ENCODE measurements at places on chromosomes 2 and 18.

DNA sequence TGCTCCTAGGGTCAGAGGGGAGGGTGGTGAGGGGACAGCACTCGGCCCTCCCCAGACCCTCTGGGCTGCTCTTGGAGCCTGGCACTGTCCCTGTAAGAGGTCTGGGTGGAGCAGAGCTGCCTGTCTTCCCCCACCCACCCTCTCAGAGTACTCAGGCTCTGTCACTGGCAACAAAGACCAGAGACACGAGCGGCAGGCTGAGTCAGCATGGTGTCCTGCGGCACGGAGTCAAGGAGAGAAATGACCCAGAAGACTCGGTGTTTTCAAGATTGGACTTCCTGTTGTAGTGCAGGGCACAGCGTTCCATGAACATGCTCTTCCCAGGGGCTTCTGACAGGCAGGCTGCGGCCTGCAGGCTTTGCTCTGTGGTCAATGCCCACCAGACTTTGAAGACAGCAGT is 19.9 kb downstream of the SIGLEC15 start:
- DNase-seq, result peak; percentile 25

- DNase-seq, result no peak
Measured at GRCh38 chr2:239147376-239147775, 253.4 kb downstream of the HDAC4 start.

DNA sequence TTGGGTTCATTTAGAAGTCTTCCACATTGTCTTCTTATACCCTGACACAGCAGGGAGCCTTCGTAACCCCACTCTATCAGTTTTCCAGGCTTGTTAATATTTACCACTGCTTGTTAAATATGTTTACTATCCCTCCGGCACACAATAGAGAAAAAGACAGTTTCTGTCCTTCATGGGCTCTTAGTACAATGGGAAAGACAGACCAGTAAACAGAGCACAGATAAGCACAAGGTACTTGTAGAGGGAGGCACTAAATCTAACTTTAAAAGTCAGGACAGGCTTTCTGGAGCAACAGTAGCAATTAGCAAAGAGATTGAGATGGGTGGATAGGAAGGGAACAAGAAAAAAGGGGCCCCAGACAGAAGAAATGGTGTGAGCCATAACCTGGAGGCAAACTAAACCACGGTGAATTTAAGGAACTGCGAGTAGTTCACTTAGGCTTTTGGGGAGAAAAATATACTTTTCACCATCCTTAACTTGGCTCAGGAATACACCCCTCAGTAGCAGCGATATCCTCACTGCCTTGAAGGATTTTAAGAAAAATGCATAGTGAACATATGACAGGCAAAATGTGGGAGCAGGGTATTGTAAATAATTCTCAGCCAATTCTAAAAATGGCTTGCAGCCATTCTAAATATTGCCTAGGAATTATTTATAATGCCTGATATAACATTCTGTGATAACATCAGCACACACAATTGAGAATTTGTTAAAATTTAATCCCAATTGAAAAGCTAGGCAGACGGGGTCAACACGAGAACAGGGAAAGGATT is 383.7 kb downstream of the CDH2 start:
- no peak for DNase-seq

DNA sequence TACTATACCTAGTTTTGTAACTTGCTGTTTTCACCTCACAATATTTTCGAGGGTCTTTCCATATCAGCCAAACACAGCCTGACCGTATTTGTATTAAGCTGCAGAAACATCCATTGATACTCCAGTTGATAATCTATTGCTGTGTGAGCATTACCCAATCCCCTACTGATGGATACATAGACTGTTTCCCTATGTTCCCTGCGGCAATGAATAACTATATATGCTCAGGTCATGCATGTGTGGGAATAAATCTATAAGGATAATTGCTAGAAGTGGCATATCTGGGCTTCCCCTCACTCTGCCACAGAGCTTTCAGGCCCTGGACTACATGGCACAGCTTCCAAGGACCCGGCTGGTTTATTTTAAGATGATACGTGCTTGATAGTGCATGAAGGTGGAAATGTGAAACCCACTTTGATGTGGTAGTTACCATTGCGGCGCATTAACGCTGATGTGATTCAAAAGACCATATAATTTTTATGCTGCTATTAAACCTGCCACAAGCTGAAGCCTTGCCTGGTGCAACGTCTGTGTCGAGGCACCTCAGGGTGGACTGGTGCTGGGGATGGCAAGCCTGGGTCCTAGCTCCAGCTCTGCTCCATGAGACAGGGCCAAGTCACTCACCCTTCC is 130.8 kb upstream of the MSH6 start:
- no peak for DNase-seq

- DNase-seq, result peak; percentile 98
Measured at GRCh38 chr2:55862673-55863390, 60.8 kb downstream of the EFEMP1 start.

DNA sequence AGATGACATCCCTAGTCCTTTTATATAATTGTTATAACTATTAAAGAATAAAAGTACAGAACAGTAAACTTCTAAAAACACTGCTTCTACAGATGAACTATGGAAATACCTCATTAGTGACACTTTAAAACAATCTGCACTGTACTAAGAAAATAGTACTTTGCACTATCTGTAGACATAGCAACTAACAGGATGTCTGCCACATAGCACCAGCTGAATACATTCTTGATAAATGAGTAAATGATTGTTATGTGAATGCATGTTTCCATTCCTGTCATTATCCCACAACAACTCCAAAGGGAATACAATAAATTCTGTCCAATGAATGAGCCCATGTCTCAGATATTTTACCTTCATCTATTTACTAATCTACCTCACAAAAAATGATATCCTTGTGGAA is 115.3 kb upstream of the SLC35G4 start:
- DNase-seq, result peak; percentile 48

GRCh38 chr2:211455216-211455841 is 898.9 kb downstream of the CPS1 start:
- peak; percentile 63 for DNase-seq

GRCh38 chr2:169285531-169286235 is 76.7 kb downstream of the LRP2 start:
- no peak for DNase-seq

GRCh38 chr2:125456693-125457363 is 1199.1 kb upstream of the GYPC start:
- DNase-seq, result no peak

GRCh38 chr2:36356298-36356989 is 866 bp downstream of the CRIM1 start:
- DNase-seq, result no peak

DNA sequence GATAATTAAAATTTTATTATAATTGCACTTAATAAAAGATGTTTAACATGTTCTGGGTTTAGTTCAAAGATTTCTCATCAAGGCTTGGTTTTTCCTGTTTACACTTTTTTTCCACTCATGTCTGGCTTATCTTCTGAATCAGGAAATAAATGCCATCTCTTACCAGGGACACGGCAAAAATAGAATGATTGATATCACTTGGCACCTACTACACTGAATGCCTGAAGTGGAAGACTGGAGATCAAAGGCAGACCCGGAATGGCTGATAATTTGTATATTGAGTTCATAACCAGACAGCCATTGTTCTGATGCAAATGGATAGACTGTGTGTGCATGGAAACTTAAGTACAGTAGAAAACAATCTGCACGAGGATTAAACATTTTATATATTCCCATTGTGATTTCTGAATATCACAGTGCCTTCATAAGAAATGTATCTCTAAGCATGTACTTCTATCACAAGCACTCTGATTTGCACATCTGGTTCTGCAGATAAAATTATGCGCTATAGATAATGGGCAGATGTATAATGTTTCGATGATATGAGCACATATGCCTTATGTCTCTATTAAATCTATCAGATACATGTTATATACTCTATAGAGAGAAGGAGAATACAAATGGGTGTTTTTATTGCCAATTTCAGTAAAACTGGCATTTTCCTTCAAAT is 304.8 kb downstream of the RND3 start:
- no peak for DNase-seq

GRCh38 chr2:69159986-69160385 is 147.0 kb downstream of the ANTXR1 start:
- no peak for DNase-seq

DNA sequence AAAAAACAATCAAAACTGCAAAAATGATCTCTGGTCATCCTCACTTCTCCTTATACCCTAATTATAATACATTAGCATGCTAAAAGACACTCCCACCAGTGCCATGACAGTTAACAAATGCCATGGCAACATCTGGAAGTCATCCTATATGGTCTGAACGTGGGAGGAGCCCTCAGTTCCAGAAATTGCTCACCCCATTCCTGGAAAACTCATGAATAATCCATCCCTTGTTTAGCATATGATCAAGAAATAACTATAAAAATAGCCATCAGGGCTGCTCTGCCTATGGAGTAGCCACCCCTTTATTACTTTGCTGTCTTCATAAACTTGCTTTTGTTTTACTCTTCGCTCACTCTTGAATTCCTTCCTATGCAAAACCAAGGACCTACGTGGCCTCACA is 5.7 kb upstream of the C2orf80 start:
- DNase-seq, result no peak

DNA sequence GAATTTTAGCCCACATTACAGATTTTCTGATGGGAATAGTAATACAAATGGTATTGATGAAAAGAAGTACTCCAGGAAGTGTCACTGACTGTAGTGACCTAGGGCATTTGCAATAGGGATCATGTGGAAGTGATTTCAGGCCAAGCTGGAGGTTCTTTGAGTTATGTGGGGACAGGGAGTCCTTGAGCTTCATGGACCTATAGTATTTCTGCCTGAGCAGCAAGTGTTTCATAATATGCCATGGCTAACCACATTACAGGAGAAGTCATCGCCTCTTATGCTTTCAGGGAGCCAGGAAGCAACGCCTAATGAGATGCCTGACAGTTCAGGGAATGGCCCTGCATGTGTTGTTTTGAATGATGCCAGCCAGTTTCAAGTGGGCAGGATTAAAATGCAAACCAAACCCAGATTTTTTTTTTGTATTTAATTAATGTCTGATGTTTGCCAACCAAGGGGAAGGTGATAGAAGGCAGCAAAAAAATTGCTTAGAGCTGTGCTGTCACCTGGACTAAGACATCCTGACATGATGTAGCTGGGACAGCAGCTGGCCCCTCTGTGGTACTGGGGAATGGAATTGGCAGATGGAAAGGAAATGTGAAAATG is 109.5 kb downstream of the RAPGEF4 start:
- DNase-seq, result no peak

GRCh38 chr2:120315367-120316033 is 30.4 kb upstream of the INHBB start:
- no peak for DNase-seq

Measured in brain microvascular endothelial cell (primary cell).